ENCODE measurements at places on chromosomes 16 and 17. TPM values are rescaled to one million over a fixed set of nuclear protein-coding genes. Genes with fewer than 3 reads are reported as not detected.

- DNase-seq = no peak
Measured at GRCh38 chr17:74875155-74875976, 2.6 kb upstream of the FDXR start.

GRCh38 chr16:20301840-20302239, 25.5 kb downstream of the GP2 start:
- no peak for DNase-seq

DNA sequence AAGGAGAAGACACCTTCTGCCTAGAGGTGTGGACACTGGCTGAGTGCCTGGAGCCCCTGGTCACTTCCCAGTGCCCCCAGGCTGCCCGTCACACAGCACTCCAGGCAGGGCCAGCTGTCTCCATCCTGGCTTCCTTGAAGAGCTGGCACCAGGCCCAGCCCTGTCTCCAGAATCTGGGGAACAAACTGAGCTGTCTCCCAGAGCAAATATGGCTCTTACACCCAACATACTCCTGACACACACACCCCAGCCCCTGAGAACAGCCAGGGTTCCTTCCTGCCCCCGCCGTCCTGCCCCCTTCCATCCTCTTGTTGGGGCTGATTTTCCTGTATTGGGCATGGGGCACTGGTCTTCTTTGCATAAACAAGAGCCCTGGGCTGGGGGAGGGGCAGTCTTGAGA, 9.1 kb downstream of the NHERF1 start:
- DNase-seq = no peak

DNA sequence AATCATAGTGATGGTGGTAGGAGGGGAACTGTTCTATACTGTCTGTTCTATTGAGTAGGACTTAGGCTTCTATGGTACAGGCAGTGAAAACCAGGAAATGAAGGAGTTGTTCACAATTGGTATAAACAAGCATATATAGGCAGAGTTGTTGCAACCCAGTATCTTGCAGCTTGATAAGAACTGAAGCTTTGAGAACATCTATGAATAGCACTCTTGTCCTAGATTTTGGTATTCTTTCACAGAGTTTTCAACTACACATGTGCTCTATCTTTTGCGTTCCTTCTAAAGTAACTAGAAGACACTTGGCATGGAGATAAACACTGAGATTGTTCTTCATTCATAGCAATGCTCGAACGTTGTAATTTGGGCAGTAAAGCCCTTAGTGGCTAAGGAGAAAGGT, 91.8 kb downstream of the KCNJ2 start:
- DNase-seq = no peak

DNA sequence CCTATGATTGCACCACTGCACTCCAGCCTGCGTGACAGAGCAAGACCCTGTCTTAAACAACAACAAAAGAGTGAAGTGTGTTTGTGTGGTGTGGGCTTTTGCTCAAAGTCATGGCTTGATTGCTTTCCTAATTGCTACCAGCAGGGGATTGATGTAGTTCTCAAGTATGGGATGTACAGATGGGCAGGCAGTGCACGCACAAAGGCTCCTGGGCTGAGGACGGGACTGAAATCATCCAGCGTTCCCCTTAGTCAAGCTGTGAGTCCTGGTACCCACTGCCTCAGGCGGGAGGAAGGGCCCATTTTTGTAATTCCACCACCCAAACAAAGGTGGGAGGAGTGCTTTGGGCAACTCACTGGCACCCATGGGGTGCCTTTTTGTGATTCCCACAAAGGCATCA, 47.3 kb downstream of the GDE1 start:
- no peak for DNase-seq

- no peak for DNase-seq
Measured at GRCh38 chr17:8405499-8406016, 7.9 kb upstream of the RNF222 start.

- DNase-seq = no peak
Measured at GRCh38 chr16:47664653-47665325, 203.7 kb downstream of the PHKB start.

DNA sequence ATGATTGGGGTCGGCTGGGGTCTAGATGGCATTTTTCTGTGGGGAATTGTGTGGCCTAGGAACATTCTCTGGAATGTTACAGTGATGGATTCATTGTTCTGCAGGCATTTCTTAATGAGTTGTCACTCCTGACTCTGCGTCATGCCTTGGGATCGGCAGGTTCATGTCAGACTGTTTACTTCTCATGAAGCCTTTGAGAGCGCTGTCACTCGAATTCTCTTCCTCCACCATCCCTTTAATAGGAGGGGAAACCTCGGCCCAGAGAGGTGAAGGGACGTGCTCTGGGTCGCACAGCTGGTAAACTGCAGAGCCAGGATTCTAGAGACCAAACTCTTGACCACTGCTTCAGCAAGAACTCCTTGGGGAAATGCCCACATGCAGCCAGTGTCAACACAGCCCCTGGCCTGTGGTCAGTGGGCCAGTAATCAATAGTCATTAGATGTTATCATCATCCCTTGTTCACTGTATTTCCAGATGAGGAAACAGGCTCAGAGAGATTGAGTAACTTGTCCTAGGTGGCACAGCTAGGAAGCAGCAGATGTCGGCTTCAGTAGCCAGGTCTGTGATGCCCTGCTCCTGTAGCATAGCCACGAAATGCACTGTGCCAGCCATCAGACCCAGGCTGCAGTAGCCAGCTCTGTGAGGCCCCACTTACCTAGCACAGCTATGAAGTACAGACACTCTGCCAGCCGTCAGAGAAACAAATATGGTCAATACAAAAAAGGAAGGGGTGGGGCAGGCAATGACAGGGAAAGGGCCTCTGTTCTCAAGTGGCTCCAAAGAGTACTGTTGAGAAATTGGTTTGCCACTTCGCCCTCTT, 259.0 kb downstream of the CPPED1 start:
- no peak for DNase-seq

DNA sequence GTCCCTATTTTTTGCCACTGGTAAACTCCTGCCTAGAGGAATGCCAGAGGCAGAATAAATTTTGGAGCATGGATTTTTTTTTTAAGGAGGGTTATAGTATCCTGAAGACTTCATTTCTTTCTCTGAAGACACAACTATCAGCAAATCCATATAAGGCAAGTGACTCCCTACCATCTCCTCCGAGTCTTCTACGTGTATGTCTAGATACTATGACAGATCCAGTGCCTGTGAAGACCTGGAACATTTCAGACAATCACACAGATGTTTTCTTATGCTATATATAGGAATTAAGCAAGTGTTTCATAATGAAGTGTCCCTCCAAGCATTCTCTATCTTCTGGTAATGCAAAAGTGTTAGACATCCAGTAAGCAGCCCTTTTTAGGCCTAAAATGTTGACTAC, 255.5 kb upstream of the TBX2 start:
- no peak for DNase-seq

The CHST4 gene
- not detected for total RNA-seq

The ZNF19 gene
- 1.7 TPM for total RNA-seq

The C16orf92 gene
- not detected for total RNA-seq

The KRT17 gene
- 183 TPM for total RNA-seq

The ELMO3 gene
- total RNA-seq = 1.1 TPM
